ENCODE measurements at places on chromosomes 5 and 9.

GRCh38 chr5:119484884-119485283 is 32.6 kb downstream of the HSD17B4 start:
- no peak for DNase-seq

DNA sequence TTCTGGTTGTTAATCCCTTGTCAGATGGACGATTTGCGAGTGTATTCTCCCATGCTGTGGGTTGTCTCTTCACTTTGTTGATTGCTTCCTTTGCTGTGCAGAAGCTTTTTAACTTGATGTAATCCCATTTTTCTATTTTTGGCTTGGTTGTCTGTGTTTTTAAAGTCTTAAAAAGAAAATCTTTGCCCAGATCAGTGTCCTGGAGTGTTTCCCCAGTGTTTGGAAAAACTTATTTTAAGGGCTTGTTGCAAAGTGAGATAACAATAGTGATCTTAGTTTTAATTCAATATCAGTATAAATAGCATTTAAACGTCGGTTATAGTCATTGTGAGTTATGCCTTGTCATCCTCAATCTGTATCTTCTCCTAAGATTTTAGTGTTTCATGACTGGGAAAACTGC is 329.5 kb downstream of the CCDC171 start:
- no peak for DNase-seq

GRCh38 chr5:61256474-61256873 is 75.6 kb upstream of the ZSWIM6 start:
- DNase-seq = no peak

- no peak for DNase-seq
Measured at GRCh38 chr9:82252116-82252515, 263.5 kb downstream of the SPATA31D1 start.

DNA sequence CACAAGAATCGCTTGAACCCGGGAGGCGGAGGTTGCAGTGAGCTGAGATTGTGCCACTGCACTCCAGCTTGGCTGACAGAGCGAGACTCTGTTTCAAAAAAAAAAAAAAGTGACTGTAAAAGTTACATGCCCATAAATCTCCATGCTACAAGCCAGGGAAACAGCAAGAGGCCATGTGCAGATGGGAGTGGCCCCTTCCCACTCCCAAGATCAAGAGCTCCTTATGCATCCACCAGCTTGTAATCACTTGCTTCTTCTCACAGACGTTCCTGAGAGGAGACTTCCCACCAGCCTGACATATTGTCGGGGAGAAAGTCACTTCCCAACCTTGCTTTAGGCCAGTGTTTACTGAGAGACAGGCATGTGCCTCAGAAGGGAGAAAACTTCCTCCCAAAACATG is 45.6 kb upstream of the N4BP3 start:
- DNase-seq = no peak

GRCh38 chr9:112091810-112092209 is 83.3 kb downstream of the SUSD1 start:
- DNase-seq = no peak

GRCh38 chr5:148469501-148469935 is 85.8 kb downstream of the FBXO38 start:
- DNase-seq = no peak

GRCh38 chr5:160970605-160971191 is 118.7 kb upstream of the ATP10B start:
- no peak for DNase-seq

GRCh38 chr5:19975795-19976194 is 12.2 kb downstream of the CDH18 start:
- DNase-seq = no peak

All from stimulated activated CD4-positive, alpha-beta T cell treated with anti-CD3 and anti-CD28 coated beads, Interleukin-2, amount 100 ng/mL, for 4 hours (primary cell).